ENCODE measurements at places on chromosomes 16 and 17.
A peak's percentile ranks its signal among the peaks of the same experiment; 100 is the strongest.

DNA sequence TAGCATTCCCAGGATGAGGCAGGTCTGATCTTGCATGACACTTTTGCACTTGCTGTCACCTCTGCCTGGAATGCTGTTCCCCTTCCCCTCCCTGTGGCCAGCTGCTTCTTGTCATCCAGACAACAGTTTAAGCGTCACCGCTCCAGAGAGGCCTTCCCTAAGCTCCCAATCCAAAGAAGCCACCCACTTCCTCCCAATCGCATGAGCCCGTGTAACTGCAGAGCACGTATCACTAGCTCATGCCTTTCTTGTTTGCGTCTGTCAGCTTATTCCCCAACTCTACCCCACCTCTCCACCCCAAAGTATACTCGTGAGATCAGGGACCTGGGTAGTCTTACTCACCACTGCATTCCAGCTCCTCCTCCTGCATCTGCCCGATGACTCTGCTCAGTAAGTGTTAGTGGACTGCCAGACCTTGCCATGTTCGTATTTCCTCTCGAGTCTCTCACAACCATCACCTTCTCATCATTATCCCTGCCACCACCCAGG lies 92.8 kb downstream of the GAS7 start:
- no peak for DNase-seq

DNA sequence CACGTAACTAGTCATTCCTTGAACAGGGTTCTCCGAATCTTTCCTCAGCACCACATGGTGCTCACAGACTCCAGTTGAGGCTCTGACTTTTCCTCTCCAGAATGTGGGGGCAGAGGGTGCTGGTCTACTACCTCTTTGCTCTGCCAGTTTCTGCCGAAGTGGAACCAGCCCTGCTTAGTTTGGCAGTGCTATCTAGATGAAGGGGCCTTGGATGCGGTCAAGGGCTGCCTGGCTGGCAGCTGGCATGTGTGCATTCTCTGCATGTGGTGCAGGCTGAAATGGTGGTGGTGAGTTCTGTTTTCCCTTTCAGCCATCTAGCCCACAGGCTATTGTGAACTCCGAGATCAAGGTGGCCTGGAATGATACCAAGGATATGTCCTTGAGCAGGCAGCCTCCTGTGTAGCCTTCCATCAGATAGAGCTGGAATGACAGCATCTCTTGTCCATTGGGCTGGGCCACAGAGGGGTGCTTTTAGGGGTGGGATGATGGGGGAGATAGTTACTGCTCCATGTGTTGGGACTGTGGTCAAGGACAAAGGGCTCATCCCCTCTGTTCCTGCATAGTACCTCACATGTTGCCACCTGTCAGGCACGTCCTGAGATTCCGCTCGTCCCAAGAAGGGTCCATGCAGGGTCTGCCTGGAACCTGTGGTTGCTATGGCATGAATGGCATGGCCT lies 2.0 kb downstream of the DYNLL2 start:
- no peak for DNase-seq

DNA sequence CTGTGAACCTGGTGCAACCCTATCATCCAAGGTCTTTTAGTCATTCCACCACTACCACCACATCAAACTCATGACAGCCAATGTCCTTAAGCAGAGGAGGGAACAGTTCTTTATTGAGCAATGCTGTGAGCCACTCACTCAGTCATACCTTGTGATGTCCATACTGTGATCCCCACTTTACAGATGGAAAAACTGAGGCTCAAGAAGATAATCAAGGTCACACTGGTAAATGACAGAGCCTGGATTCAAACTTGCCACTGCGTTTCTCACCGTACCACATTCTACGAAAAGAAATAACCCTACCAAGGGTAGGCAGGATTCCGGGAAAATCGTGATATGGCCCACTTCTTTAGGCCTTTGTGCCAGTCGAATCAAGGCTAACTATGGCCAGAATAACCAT lies 172.6 kb downstream of the CCT6B start:
- no peak for DNase-seq

GRCh38 chr17:20948984-20949777 lies 93.6 kb downstream of the USP22 start:
- DNase-seq = no peak

- DNase-seq = no peak
Measured at GRCh38 chr16:55839115-55839514, 6.2 kb upstream of the CES1 start.

- no peak for DNase-seq
Measured at GRCh38 chr16:1290860-1291575, 18.4 kb upstream of the UBE2I start.

- DNase-seq = no peak
Measured at GRCh38 chr16:2799859-2800226, 1.6 kb downstream of the PRSS41 start.

DNA sequence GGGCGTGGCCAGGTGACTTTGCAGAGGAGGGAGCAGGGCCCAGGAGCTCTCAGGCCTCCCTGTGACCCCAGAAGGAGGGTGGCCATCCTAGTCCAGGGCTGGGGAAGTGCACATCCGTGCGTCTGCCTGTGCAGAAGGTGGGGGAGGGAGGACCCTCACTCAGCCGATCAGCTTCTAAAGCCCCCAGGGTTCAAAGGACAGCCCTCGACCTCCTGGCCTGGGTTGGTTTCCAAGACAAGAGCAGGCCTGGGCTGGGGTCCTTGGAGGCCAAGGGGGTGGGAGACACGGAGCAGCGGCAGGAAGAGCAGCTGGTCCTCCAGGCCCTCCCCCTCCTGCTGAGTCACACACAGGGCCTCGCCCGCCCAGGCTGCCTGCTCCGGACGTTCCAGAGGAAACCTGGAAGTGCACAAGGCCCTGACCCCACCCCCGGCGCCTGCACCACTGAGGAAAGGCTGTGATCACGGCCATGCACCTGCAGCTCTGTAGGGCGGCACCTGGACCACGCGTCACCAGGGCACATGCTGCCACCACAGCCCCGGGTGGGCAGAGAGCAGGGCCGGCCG lies 67.1 kb upstream of the ZNF469 start:
- no peak for DNase-seq

- DNase-seq = no peak
Measured at GRCh38 chr16:4578961-4579530, 22.9 kb downstream of the C16orf96 start.

GRCh38 chr16:31874366-31875111 lies 932 bp downstream of the ZNF267 start:
- DNase-seq = no peak

GRCh38 chr16:22934786-22935185 lies 120.8 kb downstream of the HS3ST2 start:
- no peak for DNase-seq

- no peak for DNase-seq
Measured at GRCh38 chr17:19551165-19551564, 17.5 kb downstream of the SLC47A1 start.

DNA sequence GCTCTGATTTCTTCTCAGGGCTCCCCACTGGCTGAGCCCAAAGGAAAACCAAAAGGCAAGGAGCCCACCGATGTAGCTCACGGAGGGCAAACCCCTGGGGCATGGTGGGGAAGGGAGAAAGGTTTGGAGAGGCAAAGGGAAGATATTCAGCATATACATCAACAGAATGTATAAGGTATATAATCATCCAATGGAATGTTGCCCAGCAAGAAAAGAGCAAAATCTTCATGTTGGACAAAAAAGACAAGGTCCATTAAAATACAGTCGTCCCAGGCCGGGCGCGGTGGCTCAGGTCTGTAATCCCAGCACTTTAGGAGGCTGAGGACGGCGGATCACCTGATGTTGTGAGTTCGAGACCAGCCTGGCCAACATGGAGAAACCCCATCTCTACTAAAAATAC lies 1.6 kb downstream of the CPPED1 start:
- no peak for DNase-seq

DNA sequence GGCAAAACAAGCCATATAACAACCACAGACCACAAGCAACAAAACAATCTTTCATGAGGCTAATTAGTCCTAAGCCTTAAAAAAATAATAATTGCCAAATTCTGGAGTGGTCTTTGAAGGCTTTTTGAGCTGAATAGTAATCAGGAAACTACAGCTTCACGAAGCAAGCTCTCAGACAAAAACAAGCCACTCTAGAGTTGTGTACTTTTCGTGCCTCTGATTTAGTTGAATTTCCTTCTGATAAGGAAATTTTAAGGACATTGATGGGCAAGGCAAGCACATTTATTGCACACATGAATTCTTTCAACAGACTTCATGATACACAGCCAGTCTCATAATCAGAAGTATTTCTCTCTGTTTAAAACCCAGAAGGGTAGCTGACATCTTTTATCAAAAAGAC lies 130.8 kb upstream of the IRX3 start:
- no peak for DNase-seq

GRCh38 chr17:489758-490329 lies 137.2 kb upstream of the RPH3AL start:
- DNase-seq = no peak

DNA sequence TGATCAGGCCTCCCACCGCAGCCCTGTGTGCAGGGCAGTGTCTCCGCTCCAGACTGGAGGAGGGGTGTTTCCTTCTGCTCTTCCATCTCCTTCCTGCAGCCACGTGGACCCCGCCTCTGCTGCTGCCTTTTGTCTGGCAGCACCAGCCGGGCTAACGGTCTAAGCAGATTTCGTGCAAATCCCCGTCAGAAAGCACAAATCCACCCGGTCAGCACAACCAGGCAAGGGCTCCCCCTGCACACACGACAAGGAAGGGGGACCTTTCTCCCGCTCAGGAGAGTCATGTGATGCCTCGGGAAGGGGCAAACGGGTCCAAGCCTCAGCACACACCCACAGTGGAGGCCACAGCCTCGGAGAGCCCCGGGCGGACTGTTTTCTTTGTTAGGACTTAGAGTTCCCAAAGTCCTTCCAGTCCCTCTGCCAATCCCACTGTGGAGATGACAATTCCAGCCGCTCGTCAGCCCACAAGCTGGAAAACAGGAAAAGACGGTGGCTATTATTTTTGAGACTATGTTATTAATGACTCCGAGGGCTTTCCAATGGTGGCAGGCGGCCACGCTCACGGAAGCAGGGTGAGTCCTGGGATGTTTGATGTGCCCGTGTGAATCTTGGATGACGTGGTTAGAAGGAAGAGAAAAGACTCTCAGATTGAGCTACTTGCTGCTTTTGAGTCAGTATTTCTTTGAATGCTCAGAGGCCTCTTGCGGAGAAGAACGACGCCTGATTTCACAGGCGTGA lies 22.5 kb upstream of the MEAK7 start:
- DNase-seq = no peak

GRCh38 chr17:61132524-61132923 lies 267.1 kb upstream of the TBX2 start:
- no peak for DNase-seq

DNA sequence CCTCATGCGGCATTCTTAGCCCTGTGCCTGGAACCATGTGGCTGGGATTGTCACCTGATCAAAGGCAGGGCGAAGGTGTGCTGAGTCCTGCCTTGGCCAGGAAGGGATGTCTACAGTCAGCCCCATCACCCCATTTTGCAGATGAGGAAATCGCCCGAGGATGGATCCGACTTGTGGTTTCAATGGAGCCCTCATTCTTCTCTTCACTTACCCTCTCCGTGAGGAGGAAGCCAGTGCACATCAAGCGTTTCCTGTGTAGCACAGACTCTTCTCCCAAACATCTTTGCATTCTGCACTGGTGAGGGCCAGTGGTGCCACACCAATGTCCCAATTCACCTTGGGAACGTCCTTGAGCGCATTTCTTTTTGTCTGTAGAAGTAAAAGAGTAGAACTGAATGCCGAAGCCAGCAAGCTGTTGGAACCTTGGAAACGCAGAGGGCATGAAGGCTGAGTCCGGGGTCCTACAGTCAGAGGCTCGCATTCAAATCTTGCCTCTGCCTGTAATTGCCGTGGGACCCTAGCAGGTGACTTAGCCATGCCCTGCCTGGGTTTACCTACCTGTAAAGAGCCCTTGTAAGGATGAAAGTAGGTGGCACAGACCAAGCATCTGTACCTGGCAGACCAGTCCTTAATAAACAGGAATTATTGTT lies 85.4 kb downstream of the IRF8 start:
- DNase-seq = no peak

DNA sequence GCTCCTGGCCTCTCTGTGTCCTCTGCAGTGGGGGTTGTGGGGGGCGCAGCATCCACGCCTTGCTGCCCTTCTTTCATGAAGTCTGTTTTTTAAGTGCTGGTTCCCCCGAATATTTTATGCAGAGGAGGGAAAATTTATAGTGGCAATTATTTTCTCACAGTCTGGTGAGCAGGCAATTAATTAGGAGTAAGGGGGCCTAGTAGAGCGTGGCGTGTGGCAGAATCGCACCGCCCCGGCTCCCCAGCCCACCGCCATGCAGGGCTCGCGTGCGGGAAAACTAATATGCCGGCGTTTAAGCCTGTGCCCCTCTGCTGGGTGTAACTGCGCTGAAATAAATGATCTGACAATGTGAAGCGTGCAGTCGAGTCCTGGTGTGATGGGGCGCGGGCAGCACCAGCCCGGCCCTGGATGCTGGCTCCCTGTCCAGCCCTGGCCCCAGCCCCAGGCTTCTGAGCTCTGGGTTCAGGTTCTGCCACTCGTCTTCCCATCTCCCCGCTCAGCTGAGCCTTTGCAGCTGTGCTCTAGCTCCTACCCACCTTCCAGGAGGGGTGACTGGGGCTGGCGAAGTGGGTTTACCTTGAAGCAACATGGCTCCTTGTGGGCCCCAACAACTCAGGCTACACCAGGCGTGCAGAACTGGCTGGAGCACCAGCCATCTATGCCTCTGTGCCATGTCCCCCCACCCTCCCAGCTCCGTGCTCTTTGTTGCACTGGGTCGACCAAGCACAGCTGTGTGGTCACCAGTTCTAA lies 13.8 kb downstream of the ENGASE start:
- no peak for DNase-seq

GRCh38 chr16:75248536-75249380 lies 2.7 kb downstream of the BCAR1 start:
- DNase-seq = no peak

DNA sequence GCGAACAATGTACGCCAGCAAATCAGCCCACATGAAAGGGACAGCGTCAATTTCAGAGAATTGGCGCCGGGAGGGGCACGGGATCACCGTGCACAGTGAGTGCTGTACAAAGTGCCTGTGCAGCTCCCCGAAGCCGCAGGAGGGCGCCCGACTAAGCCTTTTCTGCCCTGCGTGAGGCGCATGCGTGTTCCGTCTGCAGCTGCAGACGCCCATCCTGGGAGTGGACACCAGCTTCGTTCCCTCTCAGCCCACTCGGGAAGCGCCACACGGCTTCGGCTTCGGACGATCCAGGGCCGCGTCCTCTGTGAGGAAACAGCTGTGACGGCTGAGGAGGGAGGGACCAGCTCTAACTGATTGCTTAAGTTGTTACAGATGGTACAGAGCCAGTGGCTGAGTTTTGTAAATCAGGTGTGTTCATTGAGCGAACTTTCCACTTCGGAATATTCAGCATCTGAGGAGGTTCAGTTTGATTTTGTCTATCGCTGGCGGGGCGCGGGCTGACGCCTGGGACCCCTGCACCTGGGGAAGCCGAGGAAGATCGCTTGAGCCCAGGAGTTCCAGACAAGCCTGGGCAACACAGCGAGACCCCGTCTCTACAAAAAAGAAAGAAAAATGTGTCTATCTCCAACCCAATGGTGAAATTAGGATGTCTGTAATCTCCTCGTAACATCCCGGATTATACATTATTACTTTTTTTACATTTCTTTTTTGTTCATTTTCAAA lies 15.4 kb upstream of the ZNF287 start:
- DNase-seq = peak; percentile 3

- no peak for DNase-seq
Measured at GRCh38 chr16:12723681-12724080, 80.0 kb downstream of the CPPED1 start.

- no peak for DNase-seq
Measured at GRCh38 chr17:36911001-36911400, 26.3 kb upstream of the LHX1 start.
